ENCODE measurements at places on chromosomes 5 and 9.

GRCh38 chr9:68919661-68920060, 94.3 kb downstream of the PRKACG start:
- DNase-seq, result no peak

GRCh38 chr5:159424123-159424522, 93.8 kb upstream of the IL12B start:
- no peak for DNase-seq

- no peak for DNase-seq
Measured at GRCh38 chr9:108473209-108474112, 382.3 kb downstream of the ACTL7B start.

DNA sequence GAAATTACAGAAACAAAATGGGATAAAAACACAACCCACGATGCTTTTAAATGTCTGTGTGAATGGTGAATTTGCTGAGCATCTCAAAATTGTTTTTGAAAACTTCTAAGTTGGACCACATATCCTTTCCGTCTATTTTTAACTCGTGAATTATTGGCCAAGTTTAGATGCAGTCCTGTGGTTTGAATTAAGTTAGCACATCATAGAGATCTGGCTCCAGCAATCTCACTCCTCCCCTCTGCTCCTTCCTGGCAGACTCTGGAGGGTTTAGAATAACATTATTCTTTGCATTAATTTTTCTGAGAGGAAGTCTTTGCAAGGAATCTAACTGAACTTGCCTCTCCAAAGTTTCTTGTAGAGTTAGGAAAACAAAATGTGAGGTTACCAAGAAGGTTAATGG, 14.5 kb upstream of the ANKRD55 start:
- no peak for DNase-seq

DNA sequence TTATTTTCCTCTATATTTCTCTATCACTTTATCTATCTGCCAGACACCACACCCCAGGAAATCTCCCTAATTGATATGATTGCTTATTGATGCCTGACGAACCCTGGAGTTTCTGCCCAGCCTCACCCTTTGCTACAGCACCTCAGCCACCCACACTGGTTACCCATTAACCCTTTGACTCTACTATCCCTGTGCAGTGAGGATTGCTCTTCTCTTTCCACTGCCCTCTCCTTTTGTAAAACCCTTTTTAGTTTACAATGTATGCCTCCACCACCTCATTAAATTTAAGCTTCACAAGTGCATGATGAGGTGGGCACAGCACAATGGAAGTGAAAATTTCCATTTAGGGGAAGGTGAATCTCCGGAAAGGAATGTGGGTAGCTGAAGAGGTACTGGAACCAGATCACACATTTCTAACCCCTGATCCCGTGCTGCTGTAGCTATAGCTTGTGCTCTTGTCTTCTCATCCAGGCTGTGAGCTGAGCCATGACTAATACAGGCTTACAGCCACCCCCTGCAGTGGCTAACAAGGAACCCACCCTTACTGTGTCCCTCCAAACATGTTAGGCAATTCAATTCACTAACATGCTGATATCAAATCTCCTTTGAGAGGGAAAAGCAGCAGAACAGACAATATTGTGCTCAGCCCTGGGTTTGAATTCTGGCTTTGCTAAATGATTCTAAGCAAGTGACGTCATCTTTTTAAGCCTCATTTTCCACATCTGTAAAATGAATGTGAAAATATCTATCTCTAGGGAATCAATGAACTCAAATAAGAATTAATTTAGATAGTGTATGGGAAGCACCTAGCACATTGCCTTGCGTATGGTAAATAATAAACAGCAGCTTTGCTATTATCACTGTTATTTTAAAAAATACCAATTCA, 186.9 kb upstream of the TRIM32 start:
- no peak for DNase-seq

GRCh38 chr9:74872619-74873233, 15.0 kb downstream of the TRPM6 start:
- DNase-seq, result no peak

GRCh38 chr5:10490927-10491672, 49.4 kb downstream of the ROPN1L start:
- DNase-seq, result no peak

- DNase-seq, result no peak
Measured at GRCh38 chr9:130407916-130408663, 36.7 kb upstream of the ASS1 start.

- DNase-seq, result no peak
Measured at GRCh38 chr5:68409259-68409658, 193.7 kb downstream of the PIK3R1 start.

DNA sequence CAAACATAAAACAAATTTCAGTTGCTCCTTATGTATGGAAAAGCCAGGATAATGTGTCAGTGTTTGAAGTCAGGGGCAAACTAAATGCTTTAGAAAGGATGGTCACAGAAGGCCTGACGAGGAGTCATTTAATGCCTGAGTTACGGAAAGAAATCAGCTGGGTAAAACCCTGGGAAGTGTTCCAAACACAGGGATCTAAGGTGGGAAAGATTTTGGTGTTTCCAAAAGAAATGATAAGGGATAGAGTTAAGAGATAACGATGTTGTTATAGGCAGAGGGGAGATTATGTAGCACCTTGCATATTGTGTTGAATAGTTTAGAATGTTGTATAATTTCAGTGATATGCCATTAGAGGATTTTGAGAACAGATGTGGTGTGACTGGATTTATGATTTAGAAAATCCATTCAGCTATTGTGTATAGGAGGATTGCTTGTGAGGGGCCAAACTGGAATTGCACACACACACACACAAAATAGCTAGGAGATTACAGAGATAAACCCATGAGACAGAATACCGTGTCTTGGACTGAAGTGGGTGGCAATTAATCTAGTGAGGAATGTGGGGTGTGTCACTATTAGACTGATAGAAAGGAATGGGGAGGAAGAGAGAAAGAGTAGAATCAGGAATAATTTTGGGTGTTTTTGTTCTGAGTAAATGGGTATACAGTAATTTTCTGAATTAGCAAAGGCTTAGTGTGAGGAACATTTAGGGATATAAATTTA, 274.2 kb upstream of the DAB2 start:
- DNase-seq, result no peak

DNA sequence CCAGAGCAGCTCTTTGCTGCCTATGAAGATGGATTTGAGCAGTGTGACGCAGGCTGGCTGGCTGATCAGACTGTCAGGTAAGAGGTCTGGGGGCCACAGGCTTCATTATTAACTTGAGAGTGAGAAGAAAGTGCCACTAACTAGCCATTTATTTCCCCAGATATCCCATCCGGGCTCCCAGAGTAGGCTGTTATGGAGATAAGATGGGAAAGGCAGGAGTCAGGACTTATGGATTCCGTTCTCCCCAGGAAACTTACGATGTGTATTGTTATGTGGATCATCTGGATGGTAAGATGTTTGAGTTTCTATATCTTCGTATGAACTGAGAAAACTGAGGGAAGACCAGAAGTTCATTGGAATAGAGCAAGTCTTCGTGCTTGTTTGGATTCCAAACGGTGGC, 22.1 kb downstream of the VCAN start:
- no peak for DNase-seq

GRCh38 chr5:72608297-72608696, 101.1 kb upstream of the ZNF366 start:
- no peak for DNase-seq

GRCh38 chr5:37836592-37837413, 3.0 kb downstream of the GDNF start:
- no peak for DNase-seq

DNA sequence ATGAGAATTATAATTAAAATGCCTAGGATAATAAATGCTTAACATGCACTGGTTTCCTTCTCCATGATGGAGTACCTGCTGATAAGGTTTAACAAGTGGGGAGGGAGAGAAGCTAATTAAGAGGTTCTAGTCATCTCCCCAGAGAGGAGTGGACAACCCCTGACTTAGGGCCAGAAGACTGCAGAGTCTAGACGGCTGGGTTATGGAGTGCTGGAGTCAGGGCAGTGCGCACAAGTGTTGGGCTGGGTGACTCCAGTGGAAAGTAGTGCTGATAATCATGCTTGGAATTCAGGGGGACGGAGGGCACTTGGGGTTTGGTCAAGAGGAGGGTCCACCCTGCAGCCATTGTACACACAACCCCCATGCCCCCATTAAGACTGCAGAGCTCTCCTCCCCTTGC, 32.8 kb upstream of the TGFBI start:
- DNase-seq, result no peak

GRCh38 chr5:143161885-143162540, 241.5 kb downstream of the NR3C1 start:
- no peak for DNase-seq

DNA sequence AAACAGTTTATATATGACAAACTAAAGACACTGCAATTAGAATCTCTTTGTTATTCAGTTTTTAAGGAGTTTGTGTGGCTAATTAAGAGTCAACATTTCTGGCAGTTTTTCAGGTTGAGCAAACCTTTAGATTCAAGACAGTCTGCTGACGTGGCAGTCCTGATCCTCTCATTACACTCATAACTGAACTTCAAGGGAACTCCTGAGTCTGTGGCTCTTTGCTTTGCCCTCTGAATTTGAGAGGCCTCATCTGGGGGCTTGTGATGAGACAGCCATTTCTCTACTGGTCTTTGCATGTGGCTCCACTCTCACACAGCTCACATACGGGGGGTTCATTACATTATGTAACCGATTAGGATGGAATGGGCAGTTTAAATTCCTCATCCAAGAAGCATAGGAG, 182.9 kb upstream of the MEF2C start:
- DNase-seq, result no peak

DNA sequence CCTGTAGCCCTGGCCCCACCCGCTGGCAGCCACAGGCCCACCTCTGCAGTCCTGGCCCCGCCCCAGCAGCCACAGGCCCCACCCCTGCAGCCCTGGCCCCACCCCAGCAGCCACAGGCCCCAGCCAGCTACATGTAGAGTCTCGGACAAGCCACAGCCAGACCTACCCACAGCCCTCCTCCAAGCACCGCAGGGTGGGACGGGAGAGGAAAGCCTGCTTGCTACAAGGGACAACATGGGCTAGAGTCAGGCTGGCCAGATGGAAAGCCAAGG, 49.5 kb upstream of the SARDH start:
- no peak for DNase-seq

- DNase-seq, result no peak
Measured at GRCh38 chr5:40453689-40454088, 226.0 kb upstream of the PTGER4 start.

GRCh38 chr5:152593388-152593787, 188.3 kb upstream of the NMUR2 start:
- no peak for DNase-seq

- DNase-seq, result no peak
Measured at GRCh38 chr5:80754900-80755299, 100.1 kb upstream of the DHFR start.

DNA sequence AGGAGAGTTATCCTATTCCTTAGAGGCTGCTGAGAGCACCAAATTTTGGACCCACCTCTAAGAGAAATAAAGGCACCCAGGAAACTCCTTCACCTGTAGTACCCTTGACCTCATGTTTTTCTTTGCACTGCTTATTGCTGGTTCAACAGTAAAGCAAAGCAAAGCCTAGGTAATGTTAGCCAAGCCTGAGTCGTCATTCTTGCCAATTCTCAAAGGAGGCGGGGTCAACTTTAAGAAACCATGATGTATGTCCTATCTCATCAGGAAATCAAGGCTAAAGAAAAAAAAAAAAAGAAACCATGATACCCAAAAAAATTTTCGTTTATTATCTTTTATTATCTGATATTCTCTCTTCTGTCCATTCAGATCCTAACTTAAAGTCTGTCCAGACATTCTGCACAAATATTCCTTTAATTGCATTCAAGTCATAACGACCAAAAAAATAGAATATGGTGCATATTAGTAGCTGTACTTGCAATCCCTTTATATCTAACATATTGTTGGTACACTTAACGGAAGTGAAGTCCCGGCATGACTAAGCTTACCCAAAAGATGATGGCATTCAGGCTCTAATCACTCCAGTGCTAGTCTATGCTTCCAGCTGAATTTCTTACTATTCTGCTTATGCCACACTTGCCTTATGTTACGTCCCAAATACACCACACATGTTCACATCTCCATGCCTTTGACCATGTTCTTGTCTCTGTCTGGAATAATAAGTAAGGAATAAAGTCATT, 1.8 kb downstream of the AUH start:
- no peak for DNase-seq

DNA sequence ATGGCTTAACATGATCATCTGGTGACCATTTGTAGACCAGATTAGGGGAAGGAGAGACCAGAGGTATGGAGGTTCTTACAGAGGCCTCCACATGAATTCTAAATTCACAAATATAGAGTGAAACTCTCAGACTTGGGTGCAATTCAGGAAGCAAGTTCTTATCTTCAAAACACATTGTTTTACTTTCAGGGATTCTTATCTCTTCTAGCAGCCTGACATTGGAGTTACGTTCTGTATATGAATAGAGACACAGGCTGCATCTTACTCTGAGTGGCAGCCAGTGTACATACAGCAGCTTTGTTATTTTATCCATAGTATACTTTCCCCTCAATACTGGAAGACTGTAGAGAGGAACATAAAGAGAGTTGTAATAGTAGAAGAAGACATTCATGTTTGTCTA, 1331.7 kb upstream of the WWC1 start:
- DNase-seq, result no peak

DNA sequence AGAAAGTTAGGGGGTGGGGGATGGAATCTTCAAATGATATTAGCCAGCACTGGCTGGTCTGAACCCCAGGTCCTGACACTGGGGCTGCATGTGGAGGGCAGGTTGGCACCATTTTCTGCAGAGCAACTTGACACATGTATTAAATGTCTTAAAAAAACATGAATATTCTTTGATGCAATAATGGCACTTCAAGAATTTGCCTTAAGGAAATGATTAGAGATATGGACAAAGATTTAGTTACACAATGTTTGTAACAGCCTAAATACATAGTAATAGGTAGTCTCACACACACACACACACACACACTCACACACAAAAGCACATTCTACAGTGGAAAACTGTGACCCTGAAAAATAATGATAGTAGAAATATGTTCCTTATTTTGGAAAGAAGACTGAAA, 3.6 kb downstream of the SVEP1 start:
- DNase-seq, result no peak

- no peak for DNase-seq
Measured at GRCh38 chr9:35845824-35846771, 17.1 kb downstream of the TMEM8B start.

DNA sequence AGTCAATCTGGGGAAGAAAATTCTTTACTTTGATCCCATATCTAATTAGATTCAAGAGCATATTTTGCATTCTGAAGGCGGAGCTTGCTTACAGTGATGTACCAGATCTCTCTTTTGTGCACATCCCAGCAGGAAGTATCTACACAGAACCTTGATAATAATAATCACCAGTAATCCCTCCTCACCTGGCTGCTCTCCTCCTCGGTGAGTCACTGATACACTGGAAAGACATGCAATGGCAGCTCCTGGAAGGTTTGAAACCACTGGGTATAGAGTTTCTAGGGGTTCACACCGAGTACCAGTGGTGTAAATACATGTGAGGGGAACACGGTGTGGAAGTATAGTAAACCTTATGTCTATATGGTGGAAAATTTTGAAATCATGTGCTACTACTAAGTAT, 205.5 kb upstream of the TARS1 start:
- no peak for DNase-seq

All from activated T-cell treated with anti-CD3 and anti-CD28 coated beads, Interleukin-2, amount 50 U/mL, for 1 hour (primary cell).